ENCODE measurements at places on chromosomes 6 and 20. TPM values are rescaled to one million over a fixed set of nuclear protein-coding genes. Genes with fewer than 3 reads are reported as not detected.
A peak's percentile ranks its signal among the peaks of the same experiment; 100 is the strongest.

DNA sequence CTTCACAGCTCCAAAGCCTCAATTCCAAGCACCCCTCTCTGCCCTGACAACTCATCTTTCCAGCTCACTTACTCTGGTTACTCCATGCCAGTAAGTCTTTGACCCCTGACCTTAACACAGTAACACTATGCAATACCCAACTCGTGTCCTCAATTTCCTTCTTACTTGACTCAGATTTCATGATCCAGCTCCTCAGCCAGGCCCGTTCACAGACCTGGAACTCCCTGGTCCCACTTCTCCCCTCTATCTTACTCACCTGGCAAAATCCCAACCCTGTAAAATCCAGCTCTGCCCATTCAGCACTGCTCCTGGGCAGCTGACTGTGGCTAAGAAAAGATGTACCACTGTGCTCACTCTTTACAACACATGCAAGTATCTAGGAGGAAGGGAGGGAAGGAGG lies 7.9 kb downstream of the GNL1 start:
- DNase-seq, result no peak

DNA sequence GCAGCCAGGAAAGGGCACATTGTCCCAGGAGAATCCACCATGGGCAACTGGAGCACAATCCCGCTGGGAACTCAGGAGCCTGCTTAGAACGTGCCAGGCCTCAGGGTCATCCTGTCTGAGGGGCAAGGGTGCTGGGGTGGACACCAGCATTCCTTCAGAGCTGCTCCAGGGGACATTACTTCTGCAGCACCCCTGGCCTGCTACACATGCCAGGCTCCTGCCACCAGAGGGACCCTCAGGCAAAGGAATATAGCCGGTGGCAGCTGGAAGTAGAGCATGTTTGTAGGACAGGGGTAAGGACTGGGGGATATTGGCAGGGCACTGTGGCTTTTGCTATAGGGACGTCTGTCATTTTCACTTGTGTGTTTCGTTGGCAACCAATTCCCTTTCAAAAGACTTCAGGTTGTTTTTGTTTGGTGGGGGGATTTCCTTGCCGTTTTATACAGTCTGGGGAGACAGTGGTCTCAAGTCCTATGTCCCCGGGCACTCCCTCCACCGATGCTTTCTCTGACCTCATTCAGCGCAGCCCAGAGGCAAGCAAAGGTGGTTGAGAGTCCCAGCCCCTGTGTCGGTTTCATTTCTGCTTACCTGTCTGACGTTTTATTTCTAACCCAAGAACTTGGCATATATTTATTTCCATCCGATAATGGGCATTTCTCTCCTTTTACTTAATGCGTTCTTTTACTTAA lies 130.8 kb downstream of the JPH2 start:
- peak; percentile 77 for DNase-seq

DNA sequence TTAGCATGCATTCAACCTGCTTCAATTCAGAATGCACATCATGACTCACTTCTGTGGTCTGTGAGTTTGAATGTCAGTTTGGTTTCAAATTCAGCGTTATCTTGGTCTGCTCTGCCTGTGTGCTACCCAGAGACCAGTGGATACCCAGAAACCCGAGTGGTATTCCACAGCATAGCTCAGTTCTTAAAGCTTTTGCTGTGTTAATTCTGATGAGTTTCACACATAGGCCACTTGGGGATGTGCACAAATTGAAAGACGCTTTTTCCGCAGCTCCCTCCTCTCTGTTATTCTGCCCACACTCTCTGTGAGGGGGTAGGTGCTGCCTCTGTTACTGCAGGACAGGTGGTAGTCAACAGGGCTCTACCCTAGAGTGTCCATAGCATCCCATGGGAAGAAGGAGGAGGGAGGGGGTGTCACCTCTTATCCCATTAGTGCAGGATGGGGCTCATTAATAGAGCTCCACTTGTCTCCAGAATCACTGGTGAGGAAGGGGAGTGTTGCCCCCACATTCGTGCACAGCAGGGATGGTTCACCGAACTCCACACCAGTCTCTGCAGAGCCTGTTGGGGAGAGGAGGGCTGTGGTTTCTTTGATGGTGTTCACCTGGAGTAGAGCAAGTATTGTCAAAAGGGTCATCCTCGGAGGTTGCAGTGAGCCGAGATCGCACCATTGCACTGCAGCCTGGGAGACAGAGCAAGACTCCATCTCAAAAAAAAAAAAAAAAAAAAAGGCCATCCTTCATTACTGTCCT lies 29.2 kb upstream of the SDCBP2 start:
- DNase-seq, result no peak

- no peak for DNase-seq
These were observed 1089.9 kb upstream of the DEFB115 start for GRCh38 chr20:30167540-30167939.

DNA sequence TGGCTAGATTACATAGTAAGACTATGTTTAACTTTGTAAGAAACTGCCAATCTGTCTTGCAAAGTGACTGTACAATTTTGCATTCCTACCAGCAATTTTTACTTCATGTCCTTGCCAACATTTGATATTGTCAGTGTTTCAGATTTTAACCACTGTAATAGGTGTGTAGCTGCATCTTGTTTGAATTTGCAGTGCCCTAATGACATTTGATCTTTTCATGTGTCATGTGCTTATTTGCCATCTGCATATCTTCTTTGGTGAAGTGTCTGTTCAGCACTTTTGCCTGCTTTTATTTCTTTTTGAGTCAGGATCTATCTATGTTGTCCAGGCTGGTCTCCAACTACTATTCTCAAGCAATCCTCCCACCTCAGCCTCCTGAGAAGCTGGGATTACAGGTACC lies 2.4 kb upstream of the PRPH2 start:
- DNase-seq, result no peak

GRCh38 chr6:165119231-165120020 lies 190.0 kb downstream of the C6orf118 start:
- DNase-seq, result peak; percentile 4

GRCh38 chr6:136331461-136331860 lies 41.8 kb upstream of the BCLAF1 start:
- DNase-seq, result no peak

- DNase-seq, result no peak
These were observed 213.7 kb downstream of the ANKRD60 start for GRCh38 chr20:58014628-58015315.

- DNase-seq, result peak; percentile 95
These were observed 16.8 kb downstream of the RALY start for GRCh38 chr20:34010405-34010931.

DNA sequence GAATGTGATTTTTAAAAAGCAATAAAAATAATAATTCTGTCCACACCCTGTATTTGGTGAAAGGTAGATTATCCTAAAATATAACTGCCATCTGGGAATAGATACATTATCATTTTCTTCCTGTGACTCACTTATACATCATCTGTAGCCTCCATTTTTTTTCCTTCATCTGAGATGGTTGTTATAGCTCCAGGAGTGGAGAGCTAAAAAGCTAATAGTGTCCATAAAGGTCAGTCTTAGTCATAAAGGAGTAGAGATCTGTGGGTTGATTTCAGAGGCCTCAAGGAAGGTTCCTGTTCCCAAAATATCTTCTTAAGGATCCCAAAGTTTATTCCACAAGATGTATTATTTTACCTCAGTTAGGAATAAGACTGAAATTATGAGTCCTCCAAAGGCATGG lies 41.1 kb downstream of the FBXO5 start:
- DNase-seq, result no peak

DNA sequence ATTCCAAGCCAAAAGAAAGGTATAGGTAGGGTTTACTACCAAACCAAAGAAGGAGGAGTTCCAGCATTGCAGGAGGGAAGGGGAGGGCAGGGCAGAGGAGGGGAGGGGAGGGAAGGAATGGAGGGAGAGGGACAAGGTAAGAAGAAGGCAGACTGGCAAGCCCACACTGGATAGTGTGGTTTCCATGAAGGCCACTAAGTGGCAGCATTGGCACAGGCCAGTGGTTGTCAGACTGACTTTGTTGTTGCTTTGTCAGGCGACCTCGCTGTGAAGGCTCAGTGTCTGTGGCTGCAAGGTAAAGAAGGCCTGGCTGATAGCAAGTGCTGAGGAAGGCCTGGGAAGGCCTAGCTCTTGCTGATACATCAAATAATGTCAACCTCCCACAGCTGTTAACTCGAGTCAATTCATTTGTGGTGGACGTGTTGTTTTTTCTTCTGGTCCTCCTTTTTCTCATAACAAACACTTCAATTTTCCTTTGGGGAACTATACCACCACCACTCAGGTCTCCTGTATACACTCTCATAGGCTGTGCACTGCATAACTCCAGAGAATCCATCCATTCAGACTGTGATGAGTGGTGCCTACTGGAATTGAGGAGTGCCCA lies 7.7 kb upstream of the ZNF334 start:
- DNase-seq, result peak; percentile 87

DNA sequence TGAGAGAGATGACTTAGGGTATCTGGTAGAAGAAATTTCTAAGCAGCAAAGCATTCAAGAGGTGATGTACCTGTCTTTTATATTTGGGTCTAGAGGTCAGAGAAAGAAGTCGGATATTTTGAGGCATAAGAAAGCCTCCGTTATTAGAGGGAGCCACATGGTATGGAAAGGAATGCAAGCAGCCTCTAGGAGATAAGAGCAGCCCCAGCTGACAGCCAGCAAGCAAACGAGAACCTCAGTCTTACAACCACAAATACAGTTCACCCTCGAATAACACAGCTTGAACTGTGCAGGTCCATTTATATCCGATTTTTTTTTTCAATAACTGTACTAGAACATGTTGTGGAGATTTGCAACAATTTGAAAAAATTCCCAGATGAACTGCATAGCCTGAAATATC lies 190.7 kb upstream of the VGLL2 start:
- peak; percentile 2 for DNase-seq

- no peak for DNase-seq
These were observed 658.4 kb downstream of the TBC1D32 start for GRCh38 chr6:120675886-120676285.

DNA sequence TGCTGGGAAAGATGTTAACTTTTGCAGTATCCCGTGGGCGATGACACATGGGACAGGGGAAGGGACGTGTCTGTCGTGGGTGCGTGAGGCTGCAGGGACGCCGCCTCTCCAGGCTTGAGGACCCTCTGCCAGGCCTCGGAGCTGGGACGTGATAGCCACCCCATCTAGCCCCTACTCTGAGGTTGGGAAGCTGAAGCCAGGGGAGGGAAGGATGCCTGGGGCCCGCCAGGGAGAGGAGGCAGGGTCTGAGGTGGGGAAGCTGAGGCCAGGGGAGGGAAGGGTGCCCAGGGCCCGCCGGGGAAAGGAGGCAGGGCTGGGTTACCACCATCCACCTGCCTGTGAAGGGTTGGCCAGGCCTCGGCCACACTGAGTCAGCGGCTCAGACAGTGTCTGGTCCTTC lies 38.2 kb upstream of the GATA5 start:
- no peak for DNase-seq

GRCh38 chr6:20845592-20845991 lies 311.3 kb downstream of the CDKAL1 start:
- DNase-seq, result no peak

DNA sequence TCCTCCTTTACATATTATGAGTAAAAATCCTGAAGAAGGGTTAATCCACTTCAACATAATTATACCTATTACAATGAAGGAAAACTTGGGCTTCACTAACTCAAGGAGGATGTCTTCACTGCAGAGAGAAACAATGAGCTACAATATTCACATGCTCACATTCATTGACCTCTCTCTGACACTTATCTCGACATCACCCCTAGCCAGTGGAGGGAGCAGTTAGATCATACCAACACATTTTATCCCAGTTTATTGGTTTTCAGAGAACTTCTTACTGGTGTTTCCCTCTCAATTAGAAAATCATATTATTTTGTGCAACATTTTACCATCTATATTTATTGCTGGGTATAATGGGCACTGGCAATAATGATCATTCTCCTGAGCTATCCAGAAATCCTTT lies 646.5 kb downstream of the TENT5A start:
- DNase-seq, result no peak

- DNase-seq, result no peak
These were observed 6.3 kb downstream of the SPINT3 start for GRCh38 chr20:45509091-45509490.

GRCh38 chr20:48384147-48384818 lies 443.5 kb downstream of the PREX1 start:
- peak; percentile 78 for DNase-seq

The PIM1 gene
- 64.0 TPM for total RNA-seq

The CDH22 gene
- total RNA-seq, result 0.31 TPM

The IL20RA gene
- 2.4 TPM for total RNA-seq

The SNRNP48 gene
- total RNA-seq, result 27.0 TPM

The TEAD3 gene
- 26.5 TPM for total RNA-seq

The FOXS1 gene
- not detected for total RNA-seq

The LTB gene
- not detected for total RNA-seq
